Ascending aorta (tissue), 2 donors: ENCODE measurements at places on chromosomes 3 and 15.

- DNase-seq, result no peak
Measured at GRCh38 chr3:51242939-51243338, 142.2 kb upstream of the MANF start.

DNA sequence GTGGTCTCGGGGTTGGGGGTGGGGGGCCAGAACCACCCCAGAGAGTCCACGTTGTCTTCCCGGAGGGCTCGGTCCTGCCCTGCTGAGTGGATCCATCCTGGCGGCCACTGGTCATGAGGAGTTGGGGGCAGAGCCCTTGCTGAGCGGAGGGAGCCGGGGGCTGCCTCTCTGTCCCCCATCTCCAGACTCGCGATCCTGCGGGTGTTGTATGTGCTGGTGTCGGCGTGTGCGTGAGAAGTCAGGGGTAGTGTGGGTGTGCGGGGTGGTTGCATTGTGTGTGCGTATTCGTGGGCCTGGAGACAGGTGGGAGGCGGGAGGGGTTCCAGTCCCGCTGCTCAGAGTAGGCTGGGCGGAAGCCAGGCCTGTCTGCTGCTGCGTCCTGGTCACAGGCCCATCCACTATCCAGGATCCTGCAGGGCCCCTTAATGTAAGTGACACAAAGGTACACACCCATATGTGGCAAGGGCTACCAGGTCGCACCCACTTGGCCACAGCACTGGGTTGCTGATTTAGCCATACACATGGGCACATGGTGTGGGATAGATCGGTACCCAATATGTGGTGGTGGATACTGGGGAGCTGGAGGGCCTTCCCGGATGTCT lies 30.7 kb downstream of the NBEAL2 start:
- no peak for DNase-seq

DNA sequence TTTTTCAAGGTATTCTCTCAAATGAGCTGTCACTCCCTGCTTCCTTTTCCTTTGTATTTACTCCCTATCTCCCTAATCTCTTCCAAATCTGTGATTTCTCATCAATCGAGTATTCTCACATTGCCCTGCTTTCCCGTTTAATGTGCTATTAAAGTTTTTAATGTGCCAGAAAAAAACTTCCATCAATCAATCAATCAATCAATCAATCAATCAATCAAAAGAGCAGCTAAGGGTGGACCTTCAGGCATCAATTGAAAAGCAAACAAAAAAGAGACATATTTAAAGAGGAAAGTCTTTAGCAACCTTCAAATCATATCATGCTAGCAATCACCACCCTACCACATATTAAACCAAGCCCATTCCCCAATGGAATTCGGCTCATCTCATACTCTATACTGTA lies 58.9 kb downstream of the SATB1 start:
- DNase-seq, result no peak

DNA sequence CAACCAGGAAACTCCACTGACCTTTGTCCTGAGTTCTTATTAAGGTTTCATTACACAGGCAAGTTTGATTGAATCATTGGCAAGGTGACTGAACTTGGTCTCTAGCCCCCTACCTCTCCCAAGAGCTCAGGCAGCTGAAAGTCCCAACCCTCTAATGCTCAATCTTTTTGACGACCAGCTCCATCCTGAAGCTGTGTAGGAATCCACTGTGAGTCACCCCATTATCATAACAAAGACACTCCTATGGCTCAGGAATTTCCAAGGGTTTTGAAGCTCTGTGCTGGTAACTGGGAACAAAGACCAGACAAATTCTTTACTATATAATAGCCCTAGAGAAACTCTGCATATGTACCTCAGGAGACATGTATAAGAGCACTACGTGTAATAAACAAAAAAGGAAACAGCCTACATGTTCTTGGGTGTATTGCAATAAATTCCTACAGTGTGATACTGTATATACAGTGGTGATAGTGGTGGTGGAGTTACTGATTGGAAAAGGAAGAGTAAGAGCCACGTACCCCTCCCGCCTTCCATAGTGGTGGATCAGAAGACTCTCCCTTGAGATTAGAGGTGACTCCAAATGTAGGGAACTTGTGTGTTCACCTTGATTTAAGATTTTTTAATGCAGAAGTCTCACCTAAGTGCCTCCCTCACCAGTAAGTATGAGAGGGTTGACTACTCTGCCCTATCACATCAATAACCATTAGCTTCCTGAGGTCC lies 116.6 kb downstream of the ST8SIA2 start:
- no peak for DNase-seq

DNA sequence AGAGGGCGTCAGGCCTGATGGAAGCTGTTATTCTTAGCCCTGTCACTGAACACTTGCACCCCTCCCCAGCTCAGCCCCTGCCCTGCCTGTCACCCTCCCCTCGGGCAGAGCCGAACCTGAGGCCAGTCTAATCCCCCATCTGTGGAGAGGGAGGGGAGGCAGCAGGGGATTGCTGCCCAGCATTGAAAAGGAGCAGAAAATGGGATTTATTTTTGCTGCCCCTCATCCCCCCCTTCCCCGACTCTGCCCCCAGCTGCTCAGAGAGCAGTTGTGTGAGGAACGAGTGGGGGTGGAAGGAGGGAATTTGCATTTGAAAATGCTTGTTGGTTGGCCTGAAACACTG lies 71.6 kb downstream of the EPHB3 start:
- DNase-seq, result no peak

DNA sequence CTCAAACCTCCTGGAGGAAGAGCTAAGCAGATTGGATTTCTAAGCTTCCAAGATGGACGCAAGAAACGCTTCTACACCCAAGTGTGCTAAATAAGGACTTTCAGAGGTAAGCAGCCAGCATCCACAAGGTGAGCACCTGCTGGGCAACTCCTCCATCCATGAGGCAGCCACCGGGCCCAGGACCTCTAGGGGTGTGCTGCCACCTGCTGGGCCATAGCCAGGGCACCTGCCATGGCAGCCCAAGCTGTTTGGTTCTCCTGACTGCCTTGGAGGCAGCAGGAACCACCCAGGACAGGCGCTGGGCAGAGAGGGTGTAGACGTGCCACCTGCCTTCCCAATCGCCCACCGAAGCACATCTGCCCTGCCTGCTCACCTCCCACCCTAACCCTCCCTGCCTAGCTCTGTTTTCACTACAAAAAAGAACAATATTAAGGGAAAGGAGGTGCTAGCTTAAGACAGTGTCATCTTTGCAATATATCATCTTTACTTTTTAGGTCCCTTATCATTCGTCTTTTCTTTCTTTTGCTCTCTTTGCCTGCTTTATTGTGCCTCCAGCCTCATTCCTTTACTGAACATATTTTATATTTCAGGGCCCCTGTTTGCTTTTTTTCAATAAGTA lies 12.9 kb downstream of the C15orf62 start:
- DNase-seq, result no peak

GRCh38 chr3:16409032-16409431 lies 104.5 kb downstream of the RFTN1 start:
- no peak for DNase-seq

- no peak for DNase-seq
Measured at GRCh38 chr3:118151164-118151563, 883.5 kb downstream of the IGSF11 start.

DNA sequence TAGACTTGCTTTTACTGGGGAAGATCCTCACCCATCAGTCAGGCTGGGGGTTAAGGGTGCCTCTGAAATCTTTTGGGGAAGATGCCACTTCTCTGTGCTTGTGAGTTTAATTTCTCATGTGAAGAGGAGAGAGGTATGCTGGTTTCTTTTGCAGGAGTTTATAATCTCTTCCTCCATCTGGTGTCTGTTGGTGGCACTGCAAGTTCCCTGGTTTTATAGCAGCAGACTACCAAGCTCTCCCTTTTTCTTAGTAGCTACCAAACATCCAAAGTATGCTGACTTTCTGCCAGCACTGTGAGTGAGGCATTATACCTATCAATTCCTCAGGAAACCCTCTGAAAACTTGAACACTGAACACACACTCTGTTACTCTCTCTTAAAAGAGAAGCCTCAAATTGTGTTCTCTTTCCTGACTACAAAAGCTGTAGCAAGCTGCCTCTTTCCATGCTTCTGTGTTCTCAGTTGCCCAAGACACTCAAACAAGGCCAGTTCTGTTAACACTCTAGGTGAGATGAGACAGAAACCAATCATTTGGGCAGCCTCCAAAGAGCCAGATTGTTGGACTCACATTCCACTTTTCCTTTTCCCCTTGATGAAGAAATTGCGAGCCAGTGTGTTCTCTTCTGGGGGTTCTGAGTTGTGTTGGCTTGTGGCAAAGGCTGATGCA lies 299.5 kb downstream of the GAP43 start:
- DNase-seq, result no peak

DNA sequence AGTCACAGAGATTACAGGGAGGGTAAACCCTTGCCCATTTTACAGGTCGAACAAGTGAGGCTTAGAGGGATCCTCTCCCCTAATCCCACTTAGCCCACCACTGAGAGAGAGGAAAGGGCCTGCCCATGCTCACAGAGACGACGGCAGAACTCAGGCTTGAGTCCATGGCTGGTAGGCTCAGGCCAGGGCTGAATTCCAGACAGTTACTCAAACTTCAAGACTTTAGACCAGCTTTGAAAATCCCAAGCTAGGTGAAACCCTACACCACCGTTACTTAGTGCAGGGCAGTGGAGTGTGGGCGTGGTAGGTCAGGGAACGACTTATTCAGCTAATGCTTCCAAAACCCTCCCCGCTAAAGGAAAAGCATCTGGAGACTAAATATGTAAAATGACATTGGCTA lies 16.4 kb downstream of the GRIP2 start:
- peak; percentile 33 for DNase-seq

DNA sequence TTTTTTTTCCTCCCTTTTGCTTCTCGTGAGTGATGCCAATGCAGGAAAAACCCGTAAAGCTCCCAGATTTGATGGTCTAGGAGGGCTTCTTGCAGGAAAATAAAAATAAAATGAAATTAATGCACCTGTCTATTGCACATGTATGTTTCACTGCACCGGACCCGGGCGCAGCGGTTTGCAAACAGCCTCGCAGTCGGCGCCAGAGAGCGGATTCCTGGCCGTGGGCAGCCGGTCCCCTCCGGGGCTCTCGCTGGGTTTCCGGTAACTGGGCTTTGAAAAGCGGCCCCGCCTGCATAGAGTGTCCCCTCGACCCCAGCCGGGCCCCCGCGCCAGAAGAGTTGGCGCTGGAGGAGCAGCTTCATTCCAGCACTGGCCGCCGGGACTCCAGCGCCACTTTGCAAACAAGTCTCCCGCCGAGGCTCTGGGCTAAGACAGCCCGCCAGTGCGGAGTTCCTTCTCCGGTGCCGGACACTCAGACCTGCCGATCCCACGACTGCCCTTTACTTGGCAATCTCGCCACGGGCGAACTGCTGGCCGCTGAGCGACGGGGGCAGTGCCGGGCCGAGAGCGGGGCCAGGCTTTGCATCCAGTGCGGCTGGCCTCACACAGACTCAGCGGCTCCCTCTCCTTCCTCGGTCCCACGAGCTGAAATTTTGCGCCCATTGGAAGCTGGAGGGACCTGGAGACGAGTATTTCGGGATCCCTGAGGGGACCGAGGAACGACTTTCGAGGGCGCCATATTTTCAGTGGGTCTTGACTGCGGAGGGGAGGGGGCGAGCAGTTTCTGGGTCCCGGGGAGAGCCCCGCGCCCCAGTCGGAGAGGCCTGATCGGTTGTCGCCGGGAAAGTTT lies 225.9 kb upstream of the C2CD4B start:
- DNase-seq, result no peak

- no peak for DNase-seq
Measured at GRCh38 chr3:4709341-4709740, 216.2 kb downstream of the ITPR1 start.
